ENCODE measurements at places on chromosomes 3 and 15. TPM values are rescaled to one million over a fixed set of nuclear protein-coding genes. Genes with fewer than 3 reads are reported as not detected.

The UNC45A gene
- 37.7 TPM for total RNA-seq

The FETUB gene
- total RNA-seq = not detected

GRCh38 chr3:100798012-100798411 lies 88.7 kb downstream of the TFG start:
- H3K4me3 ChIP-seq = no peak overlapping the region
- H3K36me3 ChIP-seq = no peaks in the 10 kb centered on the region
- H3K27me3 ChIP-seq = no peaks in the 10 kb centered on the region
- H3K4me1 ChIP-seq = no peaks in the 10 kb centered on the region
- DNase-seq = no peak
- no peak overlapping the region for H3K27ac ChIP-seq

GRCh38 chr15:95041297-95041696 lies 809.9 kb downstream of the MCTP2 start:
- no peaks in the 10 kb centered on the region for H3K36me3 ChIP-seq
- no peaks in the 10 kb centered on the region for H3K27me3 ChIP-seq
- no peaks in the 10 kb centered on the region for H3K4me1 ChIP-seq
- no peak overlapping the region for H3K27ac ChIP-seq
- DNase-seq = no peak

- DNase-seq = no peak
- H3K4me3 ChIP-seq = no peak overlapping the region
- H3K27me3 ChIP-seq = no peaks in the 10 kb centered on the region
These were observed 52.7 kb upstream of the MAP4 start for GRCh38 chr3:48068886-48069285.

The TRIM42 gene
- not detected for total RNA-seq

GRCh38 chr15:88118035-88118434 lies 138.5 kb downstream of the NTRK3 start:
- no peaks in the 10 kb centered on the region for H3K27me3 ChIP-seq
- H3K4me3 ChIP-seq = no peak overlapping the region
- no peaks in the 10 kb centered on the region for H3K4me1 ChIP-seq
- H3K27ac ChIP-seq = no peak overlapping the region
- DNase-seq = no peak

- H3K4me3 ChIP-seq = no peak overlapping the region
- H3K27ac ChIP-seq = no peak overlapping the region
- H3K4me1 ChIP-seq = no peaks in the 10 kb centered on the region
- peak; percentile 47 for DNase-seq
- H3K27me3 ChIP-seq = no peaks in the 10 kb centered on the region
These were observed 55.3 kb downstream of the TPRA1 start for GRCh38 chr3:127535106-127535785.

DNA sequence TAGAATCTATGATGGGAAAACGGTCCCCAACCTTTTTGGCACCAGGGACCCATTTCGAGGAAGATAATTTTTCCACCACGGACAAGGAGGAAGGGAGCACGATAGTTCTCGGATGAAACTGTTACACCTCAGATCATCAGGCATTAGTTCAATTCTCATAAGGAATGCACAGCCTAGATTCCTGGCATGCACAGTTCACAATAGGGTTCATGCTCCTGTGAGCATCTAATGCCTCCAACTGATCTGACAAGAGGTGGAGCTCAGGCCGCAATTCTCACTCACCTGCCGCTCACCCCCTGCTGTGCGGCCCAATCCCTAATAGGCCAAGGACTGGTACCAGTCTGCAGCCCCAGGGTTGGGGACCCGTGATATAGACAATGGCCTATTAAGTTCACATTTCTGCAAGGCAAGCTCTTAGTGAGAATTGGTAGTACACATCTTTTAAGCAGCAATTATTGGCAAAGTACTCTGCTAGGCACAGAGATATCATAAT lies 26.5 kb downstream of the CD200R1 start:
- no peaks in the 10 kb centered on the region for H3K36me3 ChIP-seq
- DNase-seq = no peak
- H3K4me1 ChIP-seq = no peaks in the 10 kb centered on the region
- H3K27me3 ChIP-seq = no peaks in the 10 kb centered on the region

- no peak overlapping the region for H3K27ac ChIP-seq
- no peak overlapping the region for H3K4me3 ChIP-seq
- H3K36me3 ChIP-seq = peaks cover 13% of the 10 kb centered on the region
- no peaks in the 10 kb centered on the region for H3K4me1 ChIP-seq
- H3K27me3 ChIP-seq = no peaks in the 10 kb centered on the region
These were observed 9.5 kb downstream of the SEC22C start for GRCh38 chr3:42572278-42572677.

DNA sequence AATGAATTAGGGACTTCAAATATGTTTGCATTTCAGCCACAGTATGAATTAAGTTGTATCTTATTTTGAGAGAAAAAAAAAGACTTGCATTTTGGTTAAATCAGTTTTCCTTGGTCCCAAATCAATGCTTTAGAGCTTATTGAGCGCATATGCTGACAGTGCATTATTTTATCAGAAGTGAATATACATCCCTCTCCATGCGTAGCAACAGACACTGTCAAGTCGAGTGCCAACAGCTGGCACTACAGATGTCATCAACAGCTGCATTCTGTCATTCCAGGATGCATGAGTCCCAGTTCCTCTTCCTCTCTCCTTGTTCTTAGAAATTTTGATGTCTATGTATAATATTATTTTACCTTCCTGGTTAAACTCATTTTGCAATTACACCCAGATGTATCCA lies 156.1 kb upstream of the FOXB1 start:
- no peaks in the 10 kb centered on the region for H3K36me3 ChIP-seq
- H3K27ac ChIP-seq = no peak overlapping the region
- no peaks in the 10 kb centered on the region for H3K4me1 ChIP-seq
- no peak for DNase-seq

The SOX14 gene
- total RNA-seq = not detected

- no peaks in the 10 kb centered on the region for H3K4me1 ChIP-seq
- peaks cover 40% of the 10 kb centered on the region for H3K36me3 ChIP-seq
- no peak overlapping the region for H3K27ac ChIP-seq
- H3K27me3 ChIP-seq = no peaks in the 10 kb centered on the region
These were observed 46.8 kb downstream of the GLB1 start for GRCh38 chr3:33050071-33050653.
